ENCODE measurements at places on chromosomes 7 and 10.

- no peak for DNase-seq
Measured at GRCh38 chr7:88395715-88396114, 89.0 kb upstream of the STEAP4 start.

- DNase-seq: no peak
Measured at GRCh38 chr10:125008689-125009638, 67.0 kb downstream of the ZRANB1 start.

DNA sequence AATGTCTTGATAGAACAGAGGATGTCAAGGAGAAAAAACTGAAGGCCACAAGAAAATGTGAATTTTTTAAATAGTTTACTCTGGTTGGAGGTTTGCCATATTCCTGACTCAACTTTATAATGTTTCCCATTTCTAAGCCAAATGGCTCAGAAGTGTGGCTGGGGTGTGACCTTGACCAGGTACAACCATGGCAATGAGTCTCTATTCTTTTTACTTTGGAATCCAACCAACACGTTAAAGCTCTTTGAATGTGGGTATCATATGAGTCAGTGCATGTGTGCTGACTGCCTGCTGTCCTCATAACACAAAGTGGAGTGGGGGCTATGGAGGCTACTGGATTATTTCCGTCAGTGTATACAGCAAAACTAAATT lies 33.5 kb upstream of the DLD start:
- no peak for DNase-seq

DNA sequence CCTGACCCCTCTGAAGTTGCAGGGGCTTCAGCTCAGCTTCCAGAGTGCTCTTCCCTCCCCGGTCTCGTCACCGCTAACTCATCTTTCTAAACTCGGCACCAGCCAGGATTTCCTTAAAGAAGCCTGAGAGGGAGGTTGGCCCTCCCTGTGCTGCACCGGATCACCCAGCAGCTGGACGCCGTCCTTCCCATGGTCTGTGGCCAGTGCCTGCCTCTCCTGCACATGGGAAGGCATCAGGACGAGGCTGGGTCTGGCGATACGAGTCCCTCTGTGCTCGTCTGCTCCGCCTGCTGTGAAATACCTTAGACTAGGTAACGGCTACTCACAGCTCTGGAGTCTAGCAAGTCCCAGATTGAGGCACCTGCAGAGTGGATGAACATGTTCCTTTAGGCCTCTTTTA lies 179.1 kb downstream of the ZMYND11 start:
- no peak for DNase-seq

- no peak for DNase-seq
Measured at GRCh38 chr10:50470798-50471582, 152.8 kb downstream of the SGMS1 start.

DNA sequence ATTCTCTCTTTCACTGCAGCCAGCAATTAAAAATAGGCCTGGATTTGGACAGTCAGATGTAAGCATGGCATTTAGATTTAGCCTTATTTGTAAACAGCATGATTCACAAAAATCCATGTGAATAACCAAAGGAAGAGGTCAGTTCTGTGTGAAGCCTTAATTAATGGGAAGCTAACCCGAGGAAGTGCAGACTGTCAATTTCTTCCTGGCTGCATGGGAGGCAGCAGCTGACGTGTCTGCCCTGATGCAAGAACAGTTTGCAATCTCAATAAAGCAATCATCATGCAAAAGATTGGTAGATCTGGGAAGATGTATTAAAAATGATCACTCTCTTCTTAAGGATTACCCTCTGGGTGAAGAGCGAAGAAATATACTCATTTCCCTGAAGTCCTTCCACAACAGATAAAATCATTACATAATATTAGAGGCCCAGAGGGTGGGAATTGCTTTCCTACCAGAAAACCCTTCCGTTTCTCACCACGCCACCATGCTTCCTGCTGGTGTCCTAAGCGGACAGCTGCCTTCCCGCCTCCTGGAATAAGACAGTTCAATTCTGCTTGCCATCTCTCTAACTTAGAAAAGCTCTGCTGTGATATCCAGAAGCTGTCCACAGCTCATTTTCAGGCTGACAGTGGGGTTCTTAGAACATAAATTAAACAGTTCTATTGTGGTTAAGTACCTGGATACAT lies 526.7 kb upstream of the NRP1 start:
- DNase-seq: no peak

DNA sequence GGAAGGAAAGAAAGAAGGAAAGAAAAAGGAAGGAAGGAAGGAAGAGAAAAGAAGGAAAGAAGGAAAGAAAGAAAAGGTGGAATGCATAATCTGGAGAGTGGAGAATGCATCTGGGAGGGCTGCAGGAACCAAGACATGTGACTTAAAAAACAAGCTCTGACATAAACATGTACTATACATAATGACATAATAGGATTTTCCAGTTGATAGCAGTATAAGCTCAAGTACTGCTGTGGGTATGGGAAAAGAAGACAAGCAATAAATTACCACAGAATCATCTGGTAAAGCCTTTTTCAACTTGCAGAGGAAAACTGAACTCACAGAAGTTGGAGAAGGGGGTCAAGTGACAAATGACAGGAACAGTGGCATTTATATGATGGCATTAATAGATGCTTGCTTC lies 345.9 kb downstream of the PLXDC2 start:
- no peak for DNase-seq

GRCh38 chr10:124091646-124092249 lies 1.6 kb downstream of the CHST15 start:
- DNase-seq: no peak

All from activated CD4-positive, alpha-beta T cell treated with anti-CD3 and anti-CD28 coated beads, Interleukin-2, Interleukin-6, amounts not matched to agents 100 ng/mL and 50 ng/mL, durations not matched to agents 16 hours and 8 hours (primary cell).